ENCODE measurements at places on chromosomes 16 and 17.
A peak's percentile ranks its signal among the peaks of the same experiment; 100 is the strongest.

DNA sequence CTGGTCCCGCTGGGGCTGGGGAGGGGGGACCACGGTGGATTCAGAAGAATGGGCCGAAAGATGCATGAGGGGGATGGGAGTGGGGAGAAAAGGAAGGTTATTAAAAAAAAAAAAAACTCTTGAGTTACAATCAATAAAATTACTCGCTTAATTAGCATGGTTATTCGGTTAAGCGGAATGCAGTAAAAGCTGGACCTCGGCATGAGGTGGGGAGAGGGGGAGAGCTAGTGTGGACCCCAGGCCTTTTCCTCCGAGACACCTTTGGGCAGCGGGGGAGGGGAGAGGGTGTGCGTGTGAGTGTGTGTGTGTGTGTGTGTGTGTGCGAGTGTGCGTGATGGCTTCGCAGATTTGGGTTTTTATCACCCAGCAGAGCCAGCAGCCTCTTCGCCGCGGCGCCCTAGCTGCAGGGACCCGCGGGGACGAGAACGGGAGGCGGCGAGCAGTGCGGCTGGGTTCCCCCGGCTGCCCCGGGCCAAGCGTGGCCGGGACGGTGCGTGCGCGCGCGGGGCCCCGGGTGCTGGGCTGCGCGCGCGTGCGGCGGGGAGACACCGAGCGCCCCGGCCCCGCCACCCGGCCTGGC, 3.7 kb downstream of the BAHCC1 start:
- no peak for DNase-seq

DNA sequence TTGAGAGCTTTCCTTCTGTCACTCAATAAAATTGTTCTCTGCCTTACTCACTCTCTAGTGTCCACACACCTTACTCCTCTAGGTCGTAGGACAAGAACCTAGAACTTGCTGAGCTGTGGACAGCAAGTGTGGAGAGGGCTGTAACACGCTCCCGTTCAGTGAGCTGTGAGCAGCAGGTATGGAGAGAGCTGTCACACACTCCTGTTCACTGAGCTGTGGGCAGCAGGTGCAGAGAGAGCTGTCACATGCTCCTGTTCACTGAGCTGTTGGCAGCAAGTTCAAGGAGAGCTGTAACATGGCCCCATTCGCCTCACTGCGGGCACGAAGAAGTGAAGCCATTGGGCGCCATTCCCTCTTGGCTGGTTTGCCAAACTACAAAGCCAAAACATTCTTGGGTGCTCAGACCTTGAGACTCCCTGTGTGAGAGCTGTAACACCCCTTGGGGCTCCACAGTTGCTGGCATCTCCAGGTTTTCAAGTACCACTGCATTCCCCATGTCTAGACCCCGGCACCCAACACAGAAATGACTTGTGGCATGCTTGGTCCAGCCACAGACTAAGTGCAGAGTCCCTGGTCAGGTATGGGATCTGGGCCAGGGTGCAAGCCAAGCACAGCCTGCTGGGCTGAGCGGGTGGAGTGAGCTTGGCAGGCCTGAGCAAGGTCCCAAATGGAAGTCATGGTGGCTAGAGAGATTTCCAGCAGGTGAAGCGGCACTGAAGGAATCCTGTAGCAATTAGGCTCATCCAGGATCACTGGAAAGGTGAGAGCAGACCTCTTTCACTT, 608.0 kb upstream of the CDH8 start:
- DNase-seq = no peak

GRCh38 chr16:21083729-21084268, 66.8 kb downstream of the DNAH3 start:
- peak; percentile 26 for DNase-seq

DNA sequence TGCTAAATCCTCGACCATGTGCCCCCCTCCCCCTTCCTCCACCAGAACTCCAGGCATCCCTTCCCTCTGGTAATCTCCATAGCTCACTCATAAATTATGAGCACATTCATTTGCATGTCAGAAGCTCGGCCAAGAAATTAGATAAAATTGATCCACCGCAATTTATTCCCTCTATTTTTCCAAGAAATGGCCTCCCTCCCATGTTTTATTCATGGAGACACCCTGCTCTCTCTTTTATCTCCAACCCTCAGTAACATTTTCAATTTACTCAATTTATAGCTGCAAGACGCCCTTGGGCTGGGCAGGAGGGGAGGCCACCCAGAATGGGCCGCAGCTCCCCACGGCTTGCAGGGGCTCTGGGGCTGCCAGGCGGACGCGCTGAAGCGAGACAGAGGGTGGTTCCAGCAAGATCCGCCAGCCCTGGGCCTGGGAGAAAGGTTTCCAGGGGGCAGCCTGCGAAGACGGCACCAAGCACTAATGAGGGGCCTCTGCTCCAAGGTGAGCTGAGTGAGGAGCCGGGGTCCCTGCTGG, 54.7 kb upstream of the ZNF423 start:
- DNase-seq = no peak

- DNase-seq = no peak
Measured at GRCh38 chr16:7792346-7792745, 459.7 kb downstream of the RBFOX1 start.

DNA sequence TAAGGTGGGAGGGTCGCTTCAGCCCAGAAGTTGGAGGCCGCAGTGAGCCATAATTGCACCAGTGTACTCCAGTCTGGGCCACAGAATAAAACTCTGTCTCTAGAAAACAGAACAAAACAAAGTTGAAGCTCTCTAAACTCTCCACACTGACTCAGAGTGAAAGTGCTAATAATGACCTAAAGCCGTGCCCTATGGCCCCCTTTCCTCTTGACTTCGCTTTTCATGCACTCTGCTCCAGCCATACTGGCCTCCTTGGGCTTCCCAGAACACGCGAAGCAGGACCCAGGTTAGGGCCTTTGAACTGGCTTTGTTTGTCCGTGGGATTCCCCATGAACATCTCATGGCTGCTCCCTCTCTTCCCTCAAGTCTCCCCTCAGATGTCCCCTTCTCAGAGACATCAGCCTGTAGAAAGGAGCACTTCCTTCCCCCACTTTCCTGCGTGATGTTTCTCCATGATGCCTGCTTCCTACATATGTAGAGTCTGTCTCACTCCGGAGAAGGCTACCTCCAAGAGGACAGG, 18.6 kb upstream of the SPN start:
- no peak for DNase-seq

GRCh38 chr17:63181856-63182255, 215.8 kb downstream of the TANC2 start:
- DNase-seq = no peak

DNA sequence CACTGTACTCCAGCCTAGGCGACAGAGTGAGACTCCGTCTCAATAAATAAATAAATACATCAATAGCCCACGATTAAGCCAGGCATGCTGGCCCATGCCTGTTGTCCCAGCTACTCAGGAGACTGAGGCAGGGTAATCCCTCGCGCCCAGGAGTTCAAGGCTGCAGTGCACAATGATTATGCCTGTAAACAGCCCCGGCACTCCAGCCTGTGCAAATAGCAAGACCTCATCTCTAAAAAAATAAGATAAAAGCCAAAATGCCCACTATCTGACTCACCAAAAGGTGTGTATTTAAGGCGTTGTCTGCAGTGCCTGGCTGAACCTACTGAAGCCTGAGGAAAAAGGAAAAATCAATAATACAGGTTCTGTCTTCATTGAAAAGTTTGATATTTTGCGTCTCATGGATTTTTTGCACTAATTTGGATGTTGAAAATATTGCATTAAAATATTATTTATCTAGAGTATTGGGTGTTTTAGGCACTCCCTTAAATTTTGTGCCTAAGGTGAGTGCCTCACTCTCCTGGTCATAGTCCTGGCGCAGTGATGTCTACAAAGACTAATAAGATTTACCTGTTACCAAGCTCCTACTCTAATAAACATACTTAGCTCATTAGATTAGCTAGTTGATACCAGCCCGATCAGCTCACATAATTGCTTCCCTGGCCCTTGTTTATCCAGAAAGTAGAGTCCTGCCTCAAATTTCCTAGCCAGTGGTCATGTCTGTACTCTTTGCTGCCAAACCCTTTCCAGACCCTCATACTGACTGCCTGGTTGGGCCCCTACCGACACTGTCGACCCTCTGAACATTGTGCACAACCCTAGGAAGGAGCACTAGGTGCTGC, 24.7 kb upstream of the TOB1 start:
- no peak for DNase-seq

- DNase-seq = no peak
Measured at GRCh38 chr17:9217151-9218056, 196.1 kb downstream of the NTN1 start.

GRCh38 chr16:56683424-56684172, 1.3 kb downstream of the MT1X start:
- no peak for DNase-seq

- DNase-seq = no peak
Measured at GRCh38 chr16:732936-733335, 6.0 kb downstream of the HAGHL start.
